ENCODE measurements at places on chromosomes 1 and 21.

DNA sequence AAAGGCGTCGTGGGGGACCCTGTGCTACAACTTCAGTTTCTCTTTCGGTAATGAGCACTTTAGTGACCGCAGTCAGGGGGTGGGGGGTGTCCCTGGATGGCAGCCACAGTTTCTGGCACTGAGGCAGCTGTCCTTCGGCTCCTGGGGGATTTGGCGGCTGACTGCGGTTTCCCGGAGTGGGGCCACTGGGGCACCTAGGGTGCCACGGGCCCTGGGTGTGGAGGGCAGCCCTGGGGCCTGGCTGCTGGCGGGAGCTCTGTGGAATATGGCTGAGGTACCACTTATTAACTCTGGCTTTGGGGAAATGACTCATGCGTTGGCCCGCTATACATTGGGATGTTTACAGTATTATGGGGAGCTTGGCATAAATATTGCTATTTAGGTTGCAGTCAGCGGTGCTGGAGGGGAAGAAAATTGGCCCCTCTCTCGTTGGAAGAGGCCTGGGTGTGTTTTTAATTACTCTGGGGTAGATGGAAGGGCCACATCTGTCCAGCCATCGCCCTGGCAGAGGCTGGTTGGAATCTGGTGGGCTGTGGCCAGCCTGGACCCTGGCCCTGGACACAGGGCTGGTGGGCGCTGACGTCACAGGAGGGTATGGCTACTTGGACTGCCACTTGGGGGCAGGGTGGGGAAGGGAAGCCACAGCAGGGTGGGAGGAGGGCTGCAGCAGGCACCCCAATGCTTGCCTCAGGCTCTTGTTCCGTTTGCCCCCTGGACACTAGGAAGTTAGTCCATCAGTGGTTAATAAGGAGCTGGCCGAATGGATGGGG lies 2.0 kb downstream of the EPHB2 start:
- DNase-seq = no peak

- no peak for DNase-seq
Observed at GRCh38 chr1:92374223-92374622, 75.4 kb downstream of the RPAP2 start.

DNA sequence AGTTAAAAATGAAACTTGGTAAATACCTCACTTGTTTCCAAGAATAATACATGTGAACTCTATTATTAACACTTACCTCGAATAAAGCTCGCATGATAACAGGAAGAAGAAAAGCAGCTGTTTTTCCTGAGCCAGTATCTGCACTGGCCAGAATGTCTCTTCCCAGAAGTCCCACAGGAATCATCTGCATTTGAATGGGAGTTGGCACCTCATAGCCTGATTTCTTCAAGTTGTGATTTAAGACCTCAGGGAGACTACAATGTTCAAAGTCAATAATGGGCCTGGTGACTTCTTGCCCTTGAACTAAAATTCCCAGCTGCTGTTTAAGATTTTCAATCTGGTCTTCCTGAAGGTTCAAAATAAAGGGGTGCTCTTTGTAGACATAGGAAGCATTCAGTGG lies 3.8 kb downstream of the DDX59 start:
- DNase-seq = no peak

GRCh38 chr1:86380257-86380861 lies 15.8 kb downstream of the ODF2L start:
- peak; percentile 75 for DNase-seq

DNA sequence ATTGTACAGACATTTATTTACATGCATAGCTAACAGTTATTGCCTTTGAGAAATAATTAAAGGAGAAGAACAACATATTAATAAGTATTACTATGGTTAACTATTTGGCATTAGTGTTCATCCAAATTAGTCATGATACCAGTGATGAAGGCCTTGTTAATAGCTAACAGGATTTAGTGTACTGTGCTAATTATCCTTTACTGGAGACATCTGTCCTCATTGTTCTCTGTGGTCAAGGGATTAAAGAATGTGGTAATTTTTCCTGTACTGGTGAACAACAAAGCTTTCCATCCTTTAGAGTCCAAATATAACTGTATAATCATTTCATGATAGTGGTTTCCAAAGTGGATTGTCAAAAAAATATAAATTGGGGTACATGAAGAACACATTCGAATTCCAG lies 103.9 kb downstream of the ADGRL4 start:
- DNase-seq = no peak

- DNase-seq = no peak
Observed at GRCh38 chr1:39158327-39159086, 46.0 kb upstream of the MACF1 start.

DNA sequence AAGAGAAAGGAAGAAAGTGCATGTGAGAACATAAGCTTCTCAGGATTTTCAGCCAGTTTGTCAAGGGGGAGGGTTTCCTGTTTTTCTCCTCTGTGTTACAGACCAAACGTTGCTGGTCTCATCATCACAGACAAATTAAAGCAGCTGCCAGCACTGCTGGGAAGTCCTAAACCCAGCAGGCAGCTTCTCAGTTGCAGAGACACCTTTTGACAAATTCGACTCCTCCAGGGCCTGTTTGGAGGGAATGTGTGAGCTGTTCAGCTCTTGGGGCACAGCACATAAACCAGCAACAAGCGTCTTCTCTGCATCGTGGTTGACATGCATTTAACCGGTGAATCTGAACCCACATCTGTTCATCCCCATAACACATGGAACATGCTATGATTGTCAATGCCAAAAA lies 454.6 kb upstream of the RUNX1 start:
- peak; percentile 25 for DNase-seq

- DNase-seq = no peak
Observed at GRCh38 chr1:220796530-220796929, 9.8 kb downstream of the MTARC1 start.

GRCh38 chr21:15058854-15059263 lies 5.9 kb downstream of the NRIP1 start:
- peak; percentile 89 for DNase-seq

- no peak for DNase-seq
Observed at GRCh38 chr1:228914700-228915099, 179.4 kb downstream of the RHOU start.

DNA sequence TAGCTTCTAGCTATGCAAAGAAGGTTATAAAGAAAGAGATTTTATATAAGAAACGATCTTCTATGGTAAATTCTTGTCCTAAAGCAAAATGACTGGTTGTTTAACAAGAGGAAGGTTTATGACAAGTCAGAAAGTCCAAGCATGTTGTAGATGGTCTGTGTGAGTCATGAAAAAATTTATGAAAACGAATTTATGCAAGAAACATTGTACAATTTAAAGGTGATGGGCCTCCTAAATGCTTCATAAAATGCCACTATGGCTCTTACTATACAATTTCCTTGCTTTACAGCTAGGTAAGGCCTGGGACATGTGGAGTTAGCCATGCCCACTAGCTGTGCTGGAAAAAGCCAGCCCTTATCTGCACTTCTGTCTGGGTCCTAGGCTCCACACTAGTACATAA lies 125.4 kb downstream of the PTGER3 start:
- DNase-seq = no peak

DNA sequence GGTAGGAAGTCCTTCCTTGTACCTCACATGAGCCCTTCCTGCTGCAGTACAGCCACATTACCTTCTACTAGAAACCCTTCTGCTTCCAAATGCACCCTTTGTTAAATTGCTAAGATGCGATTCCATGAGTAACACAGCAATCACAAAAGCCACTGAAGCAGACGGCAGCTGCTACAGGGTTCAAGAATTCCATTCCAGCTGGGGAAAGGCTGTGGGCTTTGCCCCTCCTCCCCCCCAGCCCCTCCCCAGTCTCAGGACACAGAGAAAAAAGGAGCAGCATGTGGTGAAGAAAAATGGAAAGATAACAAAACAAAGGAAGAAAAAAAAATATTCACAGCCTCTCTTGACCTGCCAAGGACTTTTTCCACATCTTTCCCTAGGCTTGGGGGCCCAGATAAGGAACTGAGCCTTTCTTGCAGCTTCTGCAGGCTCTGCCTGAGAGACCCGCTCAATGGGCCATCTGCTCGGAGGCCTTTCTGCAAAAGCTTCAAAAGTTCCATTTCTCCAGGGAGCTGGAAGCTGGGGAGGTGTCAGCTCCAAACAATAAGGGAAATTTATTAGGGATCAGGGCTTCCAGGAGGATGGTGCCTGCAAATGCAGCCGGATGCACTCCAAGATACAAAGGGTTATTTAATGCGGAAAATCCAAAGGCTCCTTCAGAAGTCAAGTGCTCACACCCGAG lies 72.1 kb downstream of the SYT2 start:
- DNase-seq = no peak

DNA sequence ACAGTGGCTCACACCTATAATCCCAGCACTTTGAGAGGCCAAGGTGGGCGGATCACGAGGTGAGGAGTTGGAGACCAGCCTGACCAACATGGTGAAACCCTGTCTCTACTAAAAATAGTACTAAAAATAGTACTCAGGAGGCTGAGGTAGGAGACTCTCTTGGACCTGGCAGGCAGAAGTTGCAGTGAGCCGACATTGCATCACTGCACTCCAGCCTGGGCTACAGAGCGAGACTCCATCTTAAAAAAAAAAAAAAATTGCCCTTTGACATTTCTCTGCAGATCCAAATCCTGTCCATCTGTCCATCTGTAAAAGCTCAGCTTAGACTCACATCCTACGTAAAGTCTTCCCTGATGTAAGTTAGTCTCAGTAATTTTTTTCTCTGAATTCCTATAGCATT lies 6.2 kb upstream of the NCF2 start:
- DNase-seq = no peak

GRCh38 chr1:164930833-164931232 lies 371.8 kb downstream of the PBX1 start:
- no peak for DNase-seq

- peak; percentile 78 for DNase-seq
Observed at GRCh38 chr1:43934101-43934985, 742 bp downstream of the ARTN start.

DNA sequence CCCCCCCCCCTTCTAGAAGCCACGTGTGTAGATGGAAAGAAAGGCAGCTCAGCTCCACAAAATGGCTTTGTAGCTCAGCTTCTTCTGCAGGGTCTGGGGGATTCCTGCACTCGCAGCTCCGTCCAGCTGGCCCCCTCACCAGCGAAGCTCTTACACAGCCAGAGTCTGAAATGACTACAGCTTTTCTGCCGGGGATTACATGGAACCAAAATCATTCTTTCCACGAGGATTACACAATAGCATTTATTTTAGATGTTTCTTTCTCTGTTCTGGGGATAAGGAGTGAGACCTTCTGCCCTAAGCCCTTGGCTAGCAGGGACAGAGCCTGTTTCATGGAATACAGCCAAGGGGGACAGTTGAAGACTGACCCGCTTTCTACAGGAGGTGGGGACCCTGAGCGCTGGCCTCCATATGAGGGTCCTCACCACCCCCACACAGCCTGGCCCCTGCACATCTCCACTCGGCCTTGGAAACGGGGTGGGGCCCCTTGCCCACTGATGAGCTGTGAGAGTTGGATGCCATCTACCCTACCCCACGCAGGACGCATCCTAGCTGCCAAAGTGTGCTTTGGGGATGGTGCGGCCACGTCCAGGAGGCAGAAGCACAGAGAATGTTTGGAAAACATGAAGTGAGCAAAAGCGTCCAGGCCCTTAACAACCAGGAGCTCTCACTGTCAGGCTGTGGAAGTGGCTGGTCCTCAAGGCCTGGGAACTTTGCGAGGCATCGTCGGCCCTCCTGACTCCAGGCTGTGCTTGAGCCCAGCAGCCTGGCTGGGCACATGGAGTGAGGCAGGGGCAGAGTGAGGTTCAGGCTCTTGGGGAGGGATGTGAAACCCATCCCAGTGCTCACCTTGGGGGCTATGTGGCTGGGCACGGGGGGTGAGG lies 14.5 kb downstream of the ACTRT2 start:
- DNase-seq = no peak

DNA sequence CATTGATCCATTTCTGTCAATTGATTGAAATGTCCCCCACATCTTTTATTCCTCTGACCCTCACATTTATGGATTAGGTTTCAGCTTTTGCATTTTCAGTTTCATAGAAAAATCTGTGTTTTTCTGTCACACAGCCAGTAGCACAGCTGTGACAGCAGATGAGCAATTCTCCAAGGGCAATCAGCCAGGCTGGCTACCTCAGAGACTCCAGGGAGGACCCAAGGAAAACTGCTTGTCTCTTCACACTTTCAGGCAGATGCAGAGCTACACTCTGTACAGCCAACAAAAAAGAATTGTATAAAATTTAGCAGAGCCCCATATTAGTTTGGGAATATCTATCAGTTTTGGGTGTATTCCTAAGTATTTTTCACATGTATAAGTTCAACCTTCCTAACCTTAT lies 257.2 kb downstream of the LRRC7 start:
- DNase-seq = peak; percentile 66

- no peak for DNase-seq
Observed at GRCh38 chr21:22579741-22580140, 1581.5 kb downstream of the NCAM2 start.

GRCh38 chr1:61616830-61617229 lies 108.1 kb downstream of the TM2D1 start:
- no peak for DNase-seq

DNA sequence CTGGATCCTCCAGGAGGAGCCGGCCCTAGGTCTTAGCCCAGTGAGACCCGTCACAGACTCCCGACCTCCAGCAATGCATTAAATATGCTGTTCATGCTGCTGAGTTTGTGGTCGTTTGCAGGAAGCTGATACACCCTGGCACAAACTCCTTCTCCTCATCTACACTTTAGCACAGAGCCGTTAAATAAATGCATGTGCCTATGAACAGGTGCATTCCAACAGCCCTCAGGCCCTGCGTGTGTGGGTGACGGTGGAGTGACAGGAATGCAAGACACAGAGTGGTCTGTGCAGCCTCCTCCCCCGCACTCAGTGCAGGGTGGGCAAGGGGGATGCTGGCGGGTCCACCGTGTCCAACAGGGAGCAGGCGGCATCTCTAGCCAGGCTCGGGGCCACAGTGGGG lies 106.6 kb upstream of the TMPRSS2 start:
- no peak for DNase-seq

DNA sequence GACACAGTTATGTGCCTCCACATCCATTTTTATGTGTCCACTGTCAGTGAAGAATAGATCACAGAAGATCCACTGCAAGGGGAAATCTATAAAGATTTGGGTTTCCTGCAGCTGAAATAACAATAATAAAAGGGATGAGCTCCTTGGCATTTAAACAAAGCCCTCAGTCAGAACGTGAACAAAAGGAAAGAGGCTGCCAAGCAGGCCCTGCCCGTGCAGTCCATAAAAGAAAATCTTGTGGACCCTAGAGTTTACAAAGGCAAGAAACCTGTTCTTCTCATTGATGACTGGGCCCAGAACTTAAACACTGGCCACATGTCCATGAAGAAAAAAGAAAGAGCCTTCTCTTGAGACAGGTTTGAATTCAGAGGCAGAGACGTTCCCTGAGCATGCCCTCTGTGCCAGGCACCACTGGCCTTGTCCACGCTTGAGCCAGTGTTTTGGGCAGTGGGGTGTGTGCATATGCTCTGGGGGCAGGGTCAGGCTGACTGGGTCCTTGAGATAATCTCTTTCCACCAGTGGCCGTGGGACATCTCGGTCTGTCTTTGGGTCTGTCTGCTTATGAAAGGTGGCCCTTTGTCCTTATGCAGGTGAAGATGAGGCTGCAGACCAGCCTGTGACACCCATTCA lies 142.7 kb downstream of the HIVEP3 start:
- DNase-seq = no peak

DNA sequence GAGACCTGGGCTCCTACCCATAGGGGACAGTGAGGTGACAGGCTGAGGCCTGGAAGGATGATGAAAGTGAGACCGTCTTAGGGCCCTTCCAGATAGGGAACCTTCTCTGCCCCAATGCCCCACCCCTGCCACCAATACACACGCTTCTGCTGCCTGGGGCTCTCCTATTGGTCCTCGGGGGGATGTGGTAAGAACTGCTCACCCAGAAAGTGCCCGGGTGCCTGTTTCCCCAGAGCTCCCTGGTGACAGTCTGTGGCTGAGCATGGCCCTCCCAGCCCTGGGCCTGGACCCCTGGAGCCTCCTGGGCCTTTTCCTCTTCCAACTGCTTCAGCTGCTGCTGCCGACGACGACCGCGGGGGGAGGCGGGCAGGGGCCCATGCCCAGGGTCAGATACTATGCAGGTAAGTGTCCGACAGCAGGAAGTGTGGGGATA lies 948 bp downstream of the SEMA4A start:
- no peak for DNase-seq

Measured in GM23248 (cell line).